ENCODE measurements at places on chromosomes 4 and X. TPM values are rescaled to one million over a fixed set of nuclear protein-coding genes. Genes with fewer than 3 reads are reported as not detected.

TLR1 gene
- total RNA-seq = not detected

TRIM75 gene
- not detected for total RNA-seq

RPL34 gene
- 885 TPM for total RNA-seq

CTAG2 gene
- not detected for total RNA-seq

GABRG1 gene
- not detected for total RNA-seq

MTTP gene
- total RNA-seq = 0.08 TPM

DCHS2 gene
- total RNA-seq = 0.52 TPM

ITIH6 gene
- not detected for total RNA-seq

TRIM60 gene
- total RNA-seq = not detected

GLOD5 gene
- not detected for total RNA-seq

PPP1R3F gene
- 2.5 TPM for total RNA-seq

GABRE gene
- total RNA-seq = 2.2 TPM
